Activated CD4-positive, CD25-positive, alpha-beta regulatory T cell (primary cell): ENCODE measurements at places on chromosomes 6 and 20.

DNA sequence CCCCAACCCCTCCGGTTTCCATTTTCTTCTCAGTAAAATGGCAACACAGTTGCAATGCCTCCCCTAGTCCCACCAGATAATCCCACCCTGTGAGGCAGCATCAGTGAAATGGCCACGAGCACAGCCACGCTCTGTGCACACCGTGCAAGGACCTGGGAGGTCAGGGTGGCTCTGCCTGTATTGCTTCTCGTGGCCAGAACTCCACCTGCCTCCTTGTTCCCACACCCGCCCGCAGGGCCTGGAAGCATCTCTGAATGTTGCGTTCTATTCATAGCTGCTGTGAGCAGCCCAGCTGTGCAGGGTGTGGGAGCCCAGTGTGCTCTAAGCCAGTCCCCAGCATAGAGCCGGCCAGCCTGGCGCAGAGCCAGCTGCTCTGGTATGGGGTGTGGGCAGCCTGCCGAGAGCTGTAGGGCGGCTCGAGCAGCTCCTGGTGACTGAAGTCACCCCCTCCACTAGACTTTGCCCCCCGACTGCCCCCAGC is 161.1 kb downstream of the DLL1 start:
- DNase-seq = no peak

- no peak for DNase-seq
Observed at GRCh38 chr6:112881027-112881426, 533.9 kb downstream of the RFPL4B start.

DNA sequence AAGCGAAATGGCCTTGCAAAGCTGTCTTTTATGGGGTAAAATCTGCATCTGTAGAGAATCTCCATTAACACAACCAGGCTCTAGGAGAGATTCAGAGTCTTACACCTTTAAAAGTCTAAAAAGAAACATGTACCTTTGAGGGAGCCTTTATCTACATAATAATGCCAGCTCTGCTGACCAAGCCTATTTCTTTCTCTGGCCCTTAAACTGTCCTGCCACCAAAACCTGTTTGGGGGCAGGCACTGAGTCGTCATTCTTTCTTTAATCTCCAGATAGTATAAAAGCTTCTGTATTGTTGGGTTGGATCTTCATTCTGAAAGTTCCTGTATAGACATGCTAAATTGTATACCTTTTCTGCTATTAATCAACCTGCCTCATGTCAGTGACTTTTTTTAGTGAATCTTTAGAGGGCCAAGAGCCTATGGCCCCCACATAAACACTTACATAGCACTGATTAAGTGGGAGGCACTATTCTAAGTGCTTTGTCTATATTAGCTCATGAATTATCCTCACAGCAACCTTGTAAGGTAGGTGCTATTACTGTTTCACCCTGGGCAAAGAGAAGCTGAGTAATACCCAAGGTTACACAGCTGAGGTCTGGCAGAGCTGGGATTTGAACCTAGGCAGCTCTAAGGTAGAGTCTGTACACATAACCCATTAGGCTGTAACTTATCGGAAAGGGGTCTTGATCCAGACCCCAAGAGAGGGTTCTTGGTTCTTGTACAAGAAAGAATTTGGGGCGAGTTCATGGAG is 232.3 kb upstream of the DTNBP1 start:
- DNase-seq = no peak

DNA sequence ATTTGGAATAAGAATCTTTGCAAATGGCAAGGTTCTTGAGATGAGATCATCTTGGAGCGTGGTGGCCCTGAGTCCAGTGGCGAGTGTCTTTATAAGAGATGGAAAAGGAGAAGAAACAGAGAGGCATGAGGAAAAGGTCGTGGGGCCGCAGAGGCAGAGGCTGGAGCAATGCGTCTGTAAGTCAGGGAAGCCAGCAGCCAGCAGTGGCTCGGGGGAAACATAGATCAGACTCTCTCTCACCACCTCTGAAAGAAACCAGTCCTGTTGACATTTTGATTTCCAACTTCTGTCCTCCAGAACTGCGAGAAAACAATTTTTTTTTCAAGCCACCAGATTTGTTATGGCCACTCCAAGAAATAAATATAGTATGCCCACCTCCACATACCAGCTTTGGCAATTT is 226.6 kb downstream of the TFAP2C start:
- DNase-seq = no peak

GRCh38 chr6:133501675-133502270 is 260.6 kb downstream of the EYA4 start:
- DNase-seq = no peak

GRCh38 chr6:12504325-12504966 is 212.1 kb upstream of the PHACTR1 start:
- DNase-seq = no peak

DNA sequence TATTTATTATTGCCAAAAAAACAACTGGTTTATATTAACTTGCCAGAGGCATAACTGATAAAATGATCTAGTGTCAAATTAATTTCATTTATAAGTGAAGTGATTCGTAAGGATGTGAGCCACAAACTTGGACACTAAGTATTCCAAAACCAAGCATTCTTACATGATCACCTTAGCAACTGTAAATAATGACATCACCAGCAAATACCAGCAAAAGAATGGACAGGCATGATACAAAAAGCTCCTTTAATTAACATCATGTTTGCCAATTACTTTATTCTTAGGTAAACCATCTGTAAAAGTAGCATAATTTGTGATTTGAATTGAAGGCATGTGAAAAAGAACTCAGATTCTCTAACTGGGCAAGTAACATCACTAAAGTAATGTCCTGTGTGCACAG is 17.2 kb upstream of the FNDC1 start:
- no peak for DNase-seq
